ENCODE measurements at places on chromosomes 5 and 9. TPM values are rescaled to one million over a fixed set of nuclear protein-coding genes. Genes with fewer than 3 reads are reported as not detected.

ASPN gene
- total RNA-seq, result 0.35 TPM

NOXA1 gene
- total RNA-seq, result 15.6 TPM

CLIC3 gene
- not detected for total RNA-seq

GKAP1 gene
- total RNA-seq, result 19.4 TPM

PCDHGA11 gene
- total RNA-seq, result 8.7 TPM

- no peak for DNase-seq
Observed at GRCh38 chr5:148873690-148874485, 47.5 kb downstream of the ADRB2 start.

DNA sequence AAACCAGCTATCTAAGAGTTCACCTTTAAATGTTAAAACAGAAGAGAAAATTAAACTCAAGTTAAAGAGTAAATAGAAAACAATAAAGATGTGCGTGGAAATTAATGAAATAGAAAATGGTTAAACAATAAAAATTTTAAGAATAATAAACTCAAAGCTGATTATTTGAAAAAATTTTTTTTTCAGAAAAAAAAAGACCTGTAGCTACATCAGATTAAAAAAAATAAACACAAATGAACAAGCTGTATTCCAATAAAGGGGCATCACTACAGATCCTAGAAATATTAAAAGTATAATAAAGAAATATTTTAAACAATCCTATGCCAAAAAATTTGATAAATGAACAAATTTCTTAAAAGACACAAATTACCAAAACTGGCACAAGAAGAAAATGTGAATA, 64.1 kb downstream of the DRD1 start:
- DNase-seq, result no peak

- no peak for DNase-seq
Observed at GRCh38 chr9:35903049-35903448, 3.0 kb upstream of the HRCT1 start.

DNA sequence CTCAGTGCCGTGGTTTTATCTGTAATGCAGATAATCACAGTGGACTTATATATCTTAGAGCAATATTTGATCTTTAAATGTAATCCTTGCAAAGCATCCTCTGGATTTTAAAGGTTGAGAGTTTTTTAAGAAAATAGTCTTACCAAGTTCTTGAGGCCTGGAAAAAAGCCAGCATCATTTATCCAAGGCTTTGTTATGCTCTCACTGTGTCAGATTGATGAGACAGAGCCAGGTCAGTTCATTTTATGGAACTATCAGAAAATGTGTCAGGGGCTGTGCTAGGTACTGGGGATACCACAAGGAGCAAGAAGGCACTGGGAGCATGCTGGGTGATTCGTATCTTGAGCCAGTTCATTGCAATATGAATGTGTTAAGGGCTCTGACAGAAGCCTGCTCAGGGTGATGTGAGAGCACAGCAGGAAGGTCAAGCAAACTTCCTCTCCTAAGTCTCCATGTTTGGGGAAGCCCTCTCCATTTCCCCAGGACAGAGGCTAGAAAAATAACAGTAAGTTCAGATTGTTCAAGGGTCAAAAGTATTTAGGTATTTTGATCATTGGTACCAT, 19.7 kb downstream of the C7 start:
- no peak for DNase-seq

GRCh38 chr5:120806202-120806601, 342.1 kb downstream of the PRR16 start:
- no peak for DNase-seq

DNA sequence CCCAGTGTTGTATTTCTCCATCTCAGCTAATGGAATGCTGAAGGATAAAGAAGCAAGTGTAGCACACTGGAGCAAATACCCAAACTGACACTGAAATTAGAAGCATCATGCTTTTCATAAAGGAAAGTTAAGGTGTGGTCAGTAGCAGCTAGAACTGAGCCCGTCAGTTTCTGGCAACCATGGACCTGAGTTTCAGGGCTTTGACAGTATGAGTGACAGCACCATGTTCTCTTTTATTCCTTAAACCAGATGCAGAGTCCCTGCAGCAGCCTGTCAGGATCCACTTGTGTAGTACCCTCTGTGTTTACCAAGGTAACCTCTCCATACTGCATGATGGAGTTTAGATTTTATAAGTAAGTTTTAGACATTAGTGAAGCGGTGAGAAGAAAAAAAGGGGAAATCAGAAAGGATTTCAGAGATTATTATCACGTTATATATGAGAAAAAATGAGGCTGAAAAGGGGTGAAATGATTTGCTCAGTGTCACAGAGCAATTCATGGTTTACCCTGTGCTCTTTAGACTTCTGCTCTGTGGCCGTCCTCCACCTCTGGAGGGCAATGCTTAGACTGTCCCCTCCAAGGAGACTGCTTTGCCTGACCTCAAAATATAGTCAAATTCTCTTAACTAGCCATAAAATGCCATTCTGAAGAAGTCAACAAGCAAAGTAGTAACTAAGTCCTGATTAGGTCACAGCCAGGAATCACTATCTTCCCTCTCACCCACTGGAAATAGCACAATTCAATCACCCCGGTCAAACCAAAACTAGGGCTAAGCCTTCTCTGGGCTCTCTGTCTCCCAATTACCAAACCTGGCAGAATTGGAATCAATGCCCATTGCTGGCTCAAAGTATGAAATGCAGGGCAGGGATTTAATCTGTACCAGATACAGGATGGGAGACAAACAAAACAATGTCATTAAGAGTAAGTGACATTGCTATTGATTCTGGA, 10.5 kb upstream of the MYOT start:
- DNase-seq, result no peak

GRCh38 chr5:157236423-157236822, 29.5 kb upstream of the CYFIP2 start:
- no peak for DNase-seq

DNA sequence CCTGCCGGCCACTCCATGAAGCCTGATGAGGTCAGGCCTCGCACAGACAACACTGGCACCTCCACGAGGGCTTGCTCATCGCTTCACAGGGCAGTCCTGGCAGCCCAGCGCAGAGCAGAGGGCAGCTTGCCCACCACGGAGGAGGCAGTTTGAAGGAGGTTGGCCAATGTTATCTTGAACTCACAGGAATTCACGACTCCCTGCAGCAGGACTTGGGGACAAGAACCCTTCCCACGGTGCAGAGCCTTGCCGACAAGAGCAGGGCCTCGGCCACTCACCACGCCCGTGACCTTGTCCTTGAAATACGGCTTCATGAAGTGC, 5.0 kb downstream of the SNAPC4 start:
- DNase-seq, result no peak

DNA sequence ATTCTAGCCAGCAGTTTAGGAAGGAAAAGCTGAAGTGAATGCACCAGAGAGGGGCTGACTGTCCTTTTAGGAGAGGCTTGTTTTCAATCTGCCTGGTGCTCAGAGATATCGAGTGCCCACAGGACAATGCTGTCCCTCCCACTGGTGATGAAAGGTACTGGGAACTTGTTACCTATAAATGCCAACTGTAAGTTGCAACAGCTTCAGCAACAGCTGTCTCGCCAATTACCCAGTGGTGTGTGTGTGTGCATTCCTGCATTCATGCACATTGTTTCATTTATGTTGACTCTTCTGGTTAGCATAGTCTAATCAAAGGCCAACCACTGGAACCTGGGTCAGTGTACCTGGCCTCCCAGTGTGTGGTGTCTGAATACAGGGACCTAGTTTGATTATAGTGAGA, 161.1 kb downstream of the CSNK1G3 start:
- DNase-seq, result no peak

GRCh38 chr5:112226215-112226614, 192.9 kb downstream of the EPB41L4A start:
- DNase-seq, result no peak

Measured in dorsolateral prefrontal cortex (tissue), 122 donors.